ENCODE measurements at places on chromosomes 16 and 17. TPM values are rescaled to one million over a fixed set of nuclear protein-coding genes. Genes with fewer than 3 reads are reported as not detected.

DNA sequence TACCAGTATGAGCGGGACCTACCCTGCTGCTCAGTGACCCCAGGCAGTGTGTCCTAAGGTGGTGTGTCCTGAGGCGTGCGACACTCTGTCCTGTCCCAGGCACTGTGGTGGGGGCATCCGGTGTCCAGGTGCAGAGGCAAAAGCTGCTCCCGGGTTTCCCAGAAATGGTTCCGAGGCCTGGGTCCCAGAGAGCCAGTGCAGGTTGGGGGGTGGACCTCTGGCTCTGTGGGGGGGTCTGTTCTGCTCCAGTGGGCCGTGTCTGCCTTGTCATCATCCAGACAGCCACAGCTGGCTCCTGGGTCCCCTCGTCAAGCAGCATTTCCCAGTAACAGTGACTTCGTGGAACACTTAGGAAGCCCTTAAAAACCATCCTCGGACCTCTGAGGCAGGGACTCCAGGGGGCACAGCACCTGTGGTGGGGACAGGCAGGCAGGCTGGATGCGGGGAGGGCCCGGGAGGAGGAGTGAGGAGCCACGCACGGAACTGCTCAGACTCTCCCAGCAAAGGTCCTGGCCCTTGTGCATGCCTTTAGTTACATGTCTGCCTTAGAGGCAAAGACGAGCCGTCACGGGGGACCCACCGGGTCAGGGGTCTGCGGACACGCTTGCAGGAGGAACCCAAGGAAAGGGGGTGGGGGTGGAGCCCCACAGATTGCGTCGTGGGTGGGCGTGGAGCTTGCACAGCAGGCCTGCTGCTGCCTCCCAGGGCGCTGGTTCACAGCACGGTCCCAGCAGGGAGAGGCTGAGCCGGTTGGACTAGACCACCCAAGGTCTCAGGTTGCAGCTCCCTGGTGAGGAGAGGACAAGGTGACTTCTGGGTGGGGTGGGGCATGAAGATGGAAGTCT, 5.6 kb downstream of the SLC16A3 start:
- peak; percentile 78 for DNase-seq

DNA sequence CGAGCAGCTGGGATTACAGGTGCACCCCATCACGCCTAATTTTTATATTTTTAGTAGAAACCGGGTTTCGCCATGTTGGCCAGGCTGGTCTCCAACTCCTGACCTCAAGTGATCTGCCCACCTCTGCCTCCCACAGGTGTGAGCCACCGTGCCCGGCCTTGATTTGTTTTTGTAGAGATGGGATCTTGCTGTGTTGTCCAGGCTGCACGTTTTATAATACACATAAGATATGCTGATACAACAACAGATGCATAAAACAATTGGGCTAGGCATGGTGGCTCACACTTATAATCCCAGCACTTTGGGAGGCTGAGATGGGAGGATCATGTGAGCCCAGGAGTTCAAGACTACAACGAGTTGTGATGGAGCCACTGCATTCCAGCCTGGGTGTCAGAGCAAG, 6.0 kb downstream of the USP36 start:
- peak; percentile 30 for DNase-seq

GRCh38 chr16:102060-102855, 24.2 kb downstream of the MPG start:
- DNase-seq = no peak

GRCh38 chr16:15509051-15509592, 74.7 kb downstream of the BMERB1 start:
- no peak for DNase-seq

- no peak for DNase-seq
Measured at GRCh38 chr16:56181401-56181800, 9.9 kb upstream of the GNAO1 start.

- DNase-seq = no peak
Measured at GRCh38 chr17:77925831-77926543, 32.5 kb upstream of the TNRC6C start.

DNA sequence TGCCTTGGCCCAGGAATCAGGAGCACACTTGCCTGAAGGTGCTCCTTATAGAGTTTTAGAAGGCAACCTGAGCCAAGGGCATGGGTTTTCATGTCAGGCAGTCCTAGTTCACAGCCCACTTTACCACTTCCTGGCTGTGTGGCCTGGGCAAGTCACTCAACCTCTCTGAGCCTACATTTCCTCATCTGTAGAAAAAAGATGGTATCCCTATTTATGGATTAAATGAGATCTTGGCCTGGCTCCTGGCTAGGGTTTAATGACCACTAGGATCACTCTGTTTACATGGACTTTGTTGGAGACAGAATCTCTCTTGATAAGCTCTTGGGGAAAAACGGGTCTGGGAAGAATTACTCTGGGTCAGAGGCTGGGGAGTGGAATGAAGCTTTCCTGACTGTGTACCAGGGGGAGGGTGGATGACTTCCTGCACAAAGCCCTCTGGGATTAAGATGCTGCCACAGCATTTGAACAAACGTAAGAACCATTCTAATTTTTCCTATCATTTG, 2.3 kb downstream of the MT2A start:
- DNase-seq = no peak

DNA sequence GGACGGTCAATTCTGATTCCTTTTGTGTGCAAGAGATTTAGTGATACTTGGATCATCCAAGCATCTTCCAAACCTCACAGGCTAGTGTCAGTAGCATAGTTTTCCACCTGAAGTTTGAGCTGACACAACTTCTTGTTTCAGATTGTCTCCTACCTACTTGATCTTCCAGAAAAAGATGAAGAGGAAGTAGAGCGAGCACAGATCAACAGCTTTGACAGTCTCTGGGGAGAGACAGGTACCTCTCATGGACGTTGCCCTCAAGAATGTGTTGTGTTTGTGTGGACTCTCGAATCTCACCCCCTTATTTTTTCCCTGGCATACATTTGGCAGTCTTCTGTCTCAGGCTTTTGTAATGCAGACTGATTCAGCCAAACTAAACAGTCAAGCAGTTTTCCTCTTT, 47.4 kb downstream of the CYB561 start:
- DNase-seq = no peak

GRCh38 chr17:36661047-36661666, 59.8 kb downstream of the MRM1 start:
- DNase-seq = no peak

DNA sequence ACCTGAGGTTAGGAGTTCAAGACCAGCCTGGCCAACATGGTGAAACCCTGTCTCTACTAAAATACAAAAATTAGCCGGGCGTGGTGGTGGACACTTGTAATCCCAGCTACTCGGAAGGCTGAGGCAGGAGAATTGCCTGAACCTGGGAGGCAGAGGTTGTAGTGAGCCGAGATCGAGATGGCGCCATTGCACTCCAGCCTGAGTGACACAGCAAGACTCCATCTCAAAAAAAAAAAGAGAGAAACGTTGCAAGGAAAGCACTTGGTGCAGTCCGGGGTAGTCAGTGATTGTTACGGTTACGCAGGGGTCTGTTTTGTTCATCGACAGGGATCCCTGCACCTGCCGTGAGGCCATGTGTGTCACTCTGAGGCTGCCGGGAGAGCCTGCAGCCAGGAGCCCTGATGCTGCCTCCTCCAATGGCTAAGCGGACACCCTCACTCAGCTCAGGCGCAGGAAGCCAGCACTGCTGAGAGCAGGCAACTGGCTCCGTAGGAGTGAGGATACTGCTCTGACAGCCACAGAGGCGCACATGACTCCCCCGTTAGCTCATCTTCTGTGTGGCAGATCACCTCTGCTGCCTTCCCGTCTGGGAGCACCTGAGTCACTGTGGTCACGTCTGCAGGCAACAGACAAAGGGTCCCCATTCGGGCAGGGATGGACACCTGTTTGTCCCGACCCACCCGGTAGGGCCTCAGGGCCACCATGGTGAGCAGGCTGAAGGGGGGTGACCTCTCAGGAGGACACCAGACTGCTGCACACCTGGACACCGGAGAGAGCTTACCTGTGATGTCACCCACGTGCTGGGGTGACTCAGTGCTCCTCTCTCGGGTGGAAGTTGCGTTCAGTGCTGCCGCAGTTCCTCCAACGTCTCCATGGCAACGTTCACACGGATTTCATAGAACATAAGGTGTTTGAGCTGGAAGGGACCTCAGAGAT, 5.2 kb upstream of the RAB26 start:
- no peak for DNase-seq

DNA sequence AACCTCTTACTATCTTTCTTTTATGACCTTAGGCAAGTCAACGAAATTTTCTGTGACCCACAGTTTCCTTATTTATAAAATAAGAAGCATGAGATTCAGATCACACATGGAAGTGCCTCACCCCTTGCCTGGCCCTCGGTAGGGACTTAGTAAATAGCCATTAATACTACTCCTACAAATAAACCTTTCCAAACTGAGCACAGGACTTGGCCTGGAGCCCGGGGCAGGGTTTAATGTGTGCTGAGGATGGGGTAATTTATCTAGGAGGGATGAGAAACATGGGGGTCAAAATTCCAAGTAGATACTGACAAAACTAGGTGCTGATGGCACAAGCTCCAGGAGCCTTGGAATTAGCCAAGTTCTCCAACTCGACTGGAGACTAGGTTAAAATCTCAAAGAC, 35.0 kb downstream of the PITPNC1 start:
- DNase-seq = no peak

GRCh38 chr16:89565506-89566372, 5.3 kb downstream of the RPL13 start:
- no peak for DNase-seq

- no peak for DNase-seq
Measured at GRCh38 chr17:8163978-8164814, 1.4 kb upstream of the VAMP2 start.

GRCh38 chr16:89720813-89721545, at the start of the genes VPS9D1 and ZNF276:
VPS9D1 (minus strand) TSS chr16:89720898; CDS start chr16:89720861, 37 bp downstream.
ZNF276 (plus strand) TSS chr16:89721537; CDS start chr16:89721641, 104 bp downstream.
- DNase-seq = peak; percentile 95

DNA sequence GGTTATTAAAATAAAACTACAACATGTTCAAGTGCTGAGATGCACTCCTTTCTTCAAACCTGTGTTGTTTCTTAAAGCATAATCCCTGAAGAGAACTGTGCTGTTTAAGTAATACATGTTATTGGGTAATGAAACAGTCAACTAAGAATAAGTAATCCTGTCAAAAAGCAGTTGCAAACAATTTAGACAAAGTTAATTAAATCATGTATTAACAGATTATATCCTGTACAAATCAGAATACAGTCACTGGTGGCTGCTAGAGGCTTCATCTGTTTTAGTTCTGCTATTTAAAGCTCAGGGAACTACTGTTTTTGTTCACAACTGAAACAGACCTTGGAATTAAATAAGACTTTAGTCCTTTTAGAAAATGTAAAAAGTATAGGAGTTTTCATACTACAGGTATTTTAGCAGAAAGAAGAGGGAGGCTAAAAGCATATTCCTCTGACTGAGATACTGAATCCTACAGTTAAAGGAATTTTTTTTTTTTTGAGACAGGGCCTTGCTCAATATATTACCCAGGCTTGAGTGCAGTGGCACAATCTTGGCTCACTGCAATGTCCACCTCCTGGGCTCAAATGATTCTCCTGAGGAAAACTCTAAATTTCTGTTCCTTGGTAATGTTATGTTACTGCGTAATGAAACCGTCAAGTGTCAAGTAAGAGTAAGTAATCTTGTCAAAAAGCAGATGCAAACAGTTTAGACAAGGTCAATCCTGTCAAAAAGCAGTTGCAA, 27.3 kb upstream of the ITGA2B start:
- DNase-seq = no peak

DNA sequence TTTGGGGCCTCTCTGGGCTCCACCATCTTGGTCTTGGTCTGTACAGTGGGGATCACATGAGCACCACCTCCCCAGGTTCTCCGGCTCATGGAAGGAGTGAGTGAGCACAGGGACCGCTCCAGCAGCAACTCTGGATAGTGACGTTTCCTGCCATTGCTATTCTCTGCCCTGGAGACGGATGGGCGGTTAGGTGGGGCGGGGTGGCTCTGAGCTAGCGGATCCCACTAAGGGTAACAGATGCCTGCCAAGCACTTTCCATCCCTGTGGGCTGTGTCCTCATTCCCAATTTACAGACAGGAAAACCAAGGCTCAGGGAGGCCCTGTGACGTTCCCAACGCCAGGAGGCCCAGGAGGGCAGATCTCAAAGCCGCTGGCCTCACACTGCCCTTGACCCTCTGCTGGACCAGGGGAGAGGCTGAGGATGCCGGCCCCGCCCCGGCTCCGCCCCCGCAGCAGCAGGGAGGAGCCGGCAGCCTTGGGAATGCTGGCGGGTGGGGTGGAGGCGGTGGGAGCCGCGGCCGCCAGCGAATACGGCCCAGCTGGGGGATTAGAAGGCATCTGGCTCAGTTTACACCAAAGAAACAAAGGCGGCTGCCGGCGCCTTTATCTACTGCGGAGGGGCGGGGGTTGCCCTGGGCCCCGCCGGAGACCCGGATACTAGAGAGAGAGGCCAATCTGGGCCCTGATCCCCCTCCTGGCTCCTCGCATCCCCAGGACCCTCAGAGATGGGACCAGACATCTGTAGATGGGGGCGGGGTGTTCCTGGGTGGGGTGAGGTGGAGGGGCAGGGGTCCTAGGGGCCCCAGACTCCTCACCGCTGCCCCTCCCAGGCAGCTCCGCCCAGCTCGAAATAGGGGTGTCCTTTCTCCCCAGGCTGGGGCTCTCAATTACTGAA, 122.3 kb upstream of the CIBAR2 start:
- DNase-seq = peak; percentile 88

Gene ODAD4
- total RNA-seq = 0.74 TPM

Gene CSH1
- not detected for total RNA-seq

Gene CRYM
- total RNA-seq = 0.93 TPM

Gene SNAI3
- total RNA-seq = 0.56 TPM

Gene FBXO39
- total RNA-seq = not detected

Gene PDE6G
- not detected for total RNA-seq

Gene MARVELD3
- total RNA-seq = not detected

Gene OR2C1
- total RNA-seq = not detected
